ENCODE measurements at places on chromosomes 7 and 10.
A peak's percentile ranks its signal among the peaks of the same experiment; 100 is the strongest.

- no peak for DNase-seq
Observed at GRCh38 chr10:131816157-131816775, 84.5 kb upstream of the PPP2R2D start.

GRCh38 chr7:15461576-15461975 is 100.2 kb downstream of the AGMO start:
- no peak for DNase-seq

DNA sequence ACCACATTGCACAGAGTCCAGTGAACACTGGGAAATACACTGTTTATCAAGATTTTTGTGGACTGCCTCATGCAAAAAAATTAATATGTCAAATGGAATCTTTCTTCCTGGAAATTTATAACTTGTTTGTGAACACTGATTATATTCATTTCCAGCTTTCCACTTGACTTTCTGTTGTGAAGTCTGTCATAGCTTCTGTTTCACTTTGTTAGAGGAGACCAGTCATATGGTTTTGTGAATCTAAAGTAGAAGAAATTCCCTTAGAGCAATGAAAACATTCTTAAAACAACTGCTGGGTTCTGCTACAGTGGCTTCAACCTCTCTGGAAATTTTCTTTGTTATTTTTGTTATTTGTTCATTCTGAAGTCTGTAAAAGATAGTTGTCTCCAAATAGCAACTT is 349.5 kb upstream of the NFE2L3 start:
- DNase-seq = no peak

GRCh38 chr10:113616244-113617074 is 47.4 kb downstream of the NRAP start:
- DNase-seq = no peak

- no peak for DNase-seq
Observed at GRCh38 chr7:112103246-112103645, 103.0 kb downstream of the DOCK4 start.

- DNase-seq = no peak
Observed at GRCh38 chr10:42812028-42812427, 29.4 kb downstream of the BMS1 start.

DNA sequence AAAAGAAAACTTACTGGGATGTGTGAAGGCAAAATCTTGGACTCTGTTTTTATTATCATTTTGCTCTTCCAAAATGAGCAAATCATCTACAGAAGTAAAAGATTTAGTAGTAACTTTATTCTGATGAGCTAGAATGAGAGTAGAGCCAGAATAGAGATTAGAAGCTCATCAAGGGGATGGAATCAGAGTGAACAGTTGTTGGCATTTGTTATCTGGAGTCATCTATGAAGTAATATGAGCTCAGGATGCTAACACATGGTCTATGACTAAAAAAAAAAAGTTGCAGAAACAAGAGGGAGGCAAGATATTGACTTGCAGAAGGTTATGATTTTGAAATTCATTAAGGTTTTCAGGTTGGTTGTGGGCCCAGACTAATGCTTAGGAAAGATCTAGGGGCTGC is 409.1 kb upstream of the ETV1 start:
- no peak for DNase-seq

DNA sequence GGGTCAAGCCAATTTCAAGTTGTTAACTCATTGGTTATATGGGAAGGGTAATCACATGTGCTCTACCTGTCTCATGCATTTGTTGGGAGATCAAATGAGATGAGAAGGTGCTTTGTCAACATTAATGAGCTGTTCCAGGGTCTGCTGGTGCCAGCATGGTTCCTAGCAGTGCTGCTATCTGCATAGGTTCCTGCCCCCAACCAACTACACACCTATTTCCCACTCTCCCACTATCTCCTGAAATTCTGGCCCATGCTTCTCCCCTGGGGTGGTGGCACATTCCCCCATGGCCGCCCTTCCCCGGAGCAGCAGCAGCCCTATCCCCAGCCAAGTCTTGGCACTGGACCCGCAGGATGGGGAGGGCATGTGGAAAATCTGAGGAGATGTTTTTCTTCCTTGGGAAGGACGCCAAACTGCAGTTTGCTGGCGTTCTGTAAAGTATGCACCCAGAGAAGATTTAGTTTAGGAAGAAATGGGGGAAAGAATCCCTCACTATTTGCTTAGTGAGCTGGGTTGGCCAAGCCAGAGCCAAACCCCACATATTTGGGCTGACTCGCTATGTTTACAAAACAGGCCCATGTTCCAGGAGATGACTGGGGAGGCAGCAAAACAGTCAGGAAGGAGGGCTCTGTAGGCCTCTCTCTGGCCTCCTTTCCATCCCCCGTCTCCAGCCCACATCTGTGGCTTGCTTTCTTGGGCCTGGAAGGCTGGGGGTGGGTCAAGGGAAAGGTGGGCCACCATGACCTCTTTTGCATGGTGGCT is 42.5 kb downstream of the PPP1R3C start:
- DNase-seq = peak; percentile 61

DNA sequence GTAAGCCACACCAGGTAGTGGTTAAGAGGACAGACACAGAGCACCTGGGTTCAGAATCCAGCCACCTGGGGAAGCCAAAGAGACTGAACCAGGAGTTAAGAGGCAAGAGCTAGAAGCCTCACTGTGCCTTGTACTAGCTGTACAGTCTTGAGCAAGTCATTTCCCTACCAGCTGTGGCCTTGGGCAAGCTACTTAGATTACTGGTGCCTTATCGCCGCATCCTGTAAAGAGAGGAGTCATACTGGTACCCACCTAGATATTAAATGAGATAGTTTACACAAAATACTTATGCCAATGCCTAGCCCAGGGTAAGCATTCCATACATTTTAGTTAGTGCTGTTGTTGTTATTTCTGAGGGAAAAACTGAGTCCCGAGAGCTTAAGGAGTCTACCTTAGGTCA is 47.7 kb downstream of the HABP2 start:
- DNase-seq = no peak
